EH (cell line): ENCODE measurements at places on chromosomes 11 and 22.

DNA sequence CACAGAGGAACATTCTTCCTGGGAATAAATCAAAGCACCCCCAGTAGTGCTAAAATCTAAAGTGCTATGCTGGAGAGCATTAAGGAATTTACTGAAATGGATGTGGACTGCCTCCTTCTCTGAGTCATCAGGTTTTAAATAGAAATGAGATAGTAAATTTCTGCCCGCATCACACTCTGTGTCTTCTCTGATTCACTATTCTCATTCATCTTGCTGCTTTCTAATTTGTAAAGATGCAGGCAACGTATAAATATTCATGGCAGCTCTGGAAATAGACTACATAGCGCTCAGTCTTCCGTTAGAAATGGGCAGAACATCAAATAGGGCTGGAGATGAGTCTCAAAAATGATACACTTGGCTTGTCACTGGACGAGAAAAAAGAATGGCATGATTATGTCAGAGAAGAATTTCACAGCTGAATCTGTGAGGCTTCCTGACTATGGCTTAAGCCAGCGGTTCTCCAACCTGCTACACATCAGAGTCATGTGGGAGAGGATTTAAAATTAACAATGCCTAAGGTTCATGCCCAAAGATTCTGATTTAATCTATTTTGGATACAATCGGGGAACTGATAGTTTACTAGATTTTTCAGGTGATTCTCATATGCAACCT lies 178.2 kb downstream of the LRRC4C start:
- no peak for DNase-seq

DNA sequence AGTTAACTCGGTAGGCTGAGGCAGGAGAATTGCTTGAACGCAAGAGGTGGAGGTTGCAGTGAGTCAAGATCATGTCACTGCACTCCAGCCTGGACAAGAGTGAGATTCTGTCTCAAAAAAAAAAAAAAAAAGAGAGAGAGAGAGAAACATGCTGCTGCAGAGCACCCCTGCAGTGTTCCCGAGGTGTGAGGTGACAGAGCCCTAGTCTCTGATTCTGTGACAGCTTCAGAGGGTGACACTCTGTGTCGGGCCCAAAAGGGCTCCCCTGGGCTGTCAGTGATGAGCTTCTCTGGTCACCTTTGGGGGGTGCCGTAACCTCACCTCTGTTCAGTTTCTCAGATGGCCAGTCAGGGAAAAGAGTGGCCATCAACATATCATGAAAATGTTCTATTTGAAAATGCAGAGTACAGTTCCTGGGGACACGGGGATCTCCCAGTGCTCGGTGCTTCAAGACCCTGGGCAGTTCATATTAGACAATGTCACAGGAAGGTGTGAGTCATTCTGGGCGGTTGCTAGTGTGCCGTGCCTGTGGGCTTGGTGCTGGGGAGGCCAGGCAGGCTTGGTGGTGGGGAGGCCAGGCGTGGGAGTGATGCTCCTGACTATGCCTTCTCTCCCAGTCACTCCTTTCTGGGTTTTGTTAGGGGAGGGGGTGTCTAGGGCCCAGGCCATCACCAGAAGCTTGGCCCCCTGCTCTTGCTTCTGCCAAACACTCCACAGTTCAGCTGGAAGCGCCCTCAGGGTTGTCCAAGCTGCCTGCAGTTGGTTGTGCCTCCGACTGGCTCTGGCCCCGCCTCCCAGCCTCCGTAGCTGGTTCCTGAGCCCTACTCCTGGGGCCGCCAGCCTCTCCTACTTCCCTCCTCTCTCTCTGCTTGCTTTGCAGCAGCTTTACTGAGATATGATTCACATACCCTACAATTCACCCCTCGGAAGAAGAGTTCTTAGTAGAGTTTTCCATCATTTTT lies 52.5 kb upstream of the CLDN5 start:
- DNase-seq = peak; percentile 83

GRCh38 chr11:119000906-119001305 lies 3.0 kb downstream of the CENATAC start:
- DNase-seq = peak; percentile 77

GRCh38 chr22:44196731-44197131 lies 16.0 kb downstream of the PARVG start:
- no peak for DNase-seq

- no peak for DNase-seq
Measured at GRCh38 chr11:7418906-7419305, 66.4 kb upstream of the OLFML1 start.

DNA sequence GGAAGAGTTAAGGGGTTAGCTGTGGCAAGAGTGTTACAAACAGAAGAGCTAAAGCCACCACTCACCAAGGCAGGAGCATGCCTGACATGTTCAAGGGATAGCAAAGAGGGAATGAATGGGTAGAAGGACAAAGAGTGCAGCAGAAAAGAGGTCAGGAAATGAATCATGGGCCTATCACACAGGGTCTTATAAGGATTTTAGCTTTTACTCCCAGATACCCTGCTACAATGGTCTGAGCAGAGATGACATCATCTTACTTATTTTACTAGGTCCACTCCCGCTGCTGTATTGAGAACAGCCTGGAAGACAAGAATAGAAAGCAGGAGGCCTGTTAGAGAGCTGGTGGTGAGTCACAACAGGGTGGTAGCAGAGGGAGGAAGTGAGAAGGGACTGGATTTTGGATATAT lies 9.8 kb downstream of the TRAF6 start:
- peak; percentile 95 for DNase-seq

GRCh38 chr11:129258205-129258604 lies 66.1 kb upstream of the ARHGAP32 start:
- DNase-seq = no peak

DNA sequence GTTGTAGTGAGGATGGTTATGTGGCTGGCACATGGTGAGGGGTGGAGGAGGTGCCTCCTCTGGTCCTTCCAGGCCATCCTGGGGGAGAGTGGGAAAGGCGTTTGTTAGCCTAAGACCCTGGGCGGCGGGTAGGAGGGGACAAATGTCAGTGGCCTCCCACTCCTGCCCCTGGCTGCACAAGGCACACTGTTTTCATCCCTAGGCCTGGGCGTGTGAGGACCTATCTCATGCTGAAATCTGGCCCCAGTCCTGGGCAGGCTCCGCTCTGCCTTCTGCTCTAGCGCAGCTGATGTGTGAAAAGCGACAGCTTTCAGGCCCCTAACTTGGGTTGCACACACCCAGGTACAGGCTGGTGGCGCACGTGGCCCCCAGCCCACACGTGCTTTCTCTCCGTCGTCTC lies 32.1 kb downstream of the DAGLA start:
- no peak for DNase-seq

DNA sequence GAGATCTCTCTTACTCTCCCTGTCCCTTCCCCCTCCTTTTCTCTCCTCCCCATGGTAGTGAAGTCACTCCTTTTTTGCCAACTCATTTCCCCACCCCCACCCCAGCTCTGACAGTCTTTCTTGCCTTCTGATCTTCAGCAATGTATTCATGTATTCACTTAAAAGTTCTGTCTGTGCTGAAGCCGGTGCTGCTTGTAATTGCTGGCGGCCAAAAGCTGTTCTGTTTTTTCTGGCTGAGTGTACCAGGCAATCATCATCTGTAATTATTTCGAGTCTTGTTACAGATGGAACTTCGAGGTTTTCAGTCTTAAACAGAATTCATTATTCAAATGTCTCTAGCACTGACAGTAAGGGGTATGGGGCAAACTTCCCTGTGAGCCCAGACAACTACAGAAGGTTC lies 99.5 kb downstream of the SPATA19 start:
- DNase-seq = no peak

DNA sequence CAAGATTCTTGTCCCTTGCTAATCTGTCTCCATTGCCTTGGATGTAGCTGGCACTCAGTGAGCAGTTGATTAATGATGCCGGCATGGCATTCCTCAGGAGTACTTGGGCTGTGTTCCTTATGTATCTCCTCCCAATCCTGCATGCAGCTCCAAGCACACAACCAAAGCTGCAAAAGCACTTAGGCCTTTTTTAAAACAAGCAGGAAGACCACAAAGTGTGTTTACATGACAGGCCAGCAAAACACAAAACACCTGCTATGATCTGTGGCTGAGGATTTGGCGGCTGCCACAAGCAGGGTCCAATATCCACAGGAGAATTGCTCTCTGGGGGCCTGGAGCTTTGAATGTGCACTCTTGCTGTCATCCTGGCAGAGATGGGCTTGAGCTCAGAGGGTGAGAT lies 8.9 kb downstream of the ABTB2 start:
- no peak for DNase-seq

GRCh38 chr11:33040033-33040861 lies 875 bp downstream of the TCP11L1 start:
- peak; percentile 27 for DNase-seq

DNA sequence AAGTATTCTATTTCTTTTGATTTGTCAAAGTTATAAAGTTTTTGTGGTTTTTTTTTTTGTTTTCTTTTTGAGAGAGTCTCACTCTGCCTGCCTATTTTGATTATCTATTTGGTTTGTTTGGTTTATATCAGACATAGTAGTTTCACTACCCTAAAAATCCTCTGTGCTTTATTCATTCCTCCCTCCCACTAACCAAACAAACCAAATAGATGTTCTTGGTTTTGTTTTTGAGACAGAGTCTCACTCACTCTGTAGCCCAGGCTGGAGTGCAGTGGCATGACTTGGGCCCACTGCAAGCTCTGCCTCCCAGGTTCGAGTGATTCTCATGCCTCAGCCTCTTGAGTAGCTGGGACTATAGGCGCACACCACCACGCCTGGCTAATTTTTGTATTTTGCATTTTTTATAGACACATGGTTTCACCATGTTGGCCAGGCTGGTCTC lies 67.9 kb downstream of the ENTHD1 start:
- no peak for DNase-seq

- peak; percentile 49 for DNase-seq
Measured at GRCh38 chr11:80163011-80163410, 722.2 kb upstream of the TENM4 start.

DNA sequence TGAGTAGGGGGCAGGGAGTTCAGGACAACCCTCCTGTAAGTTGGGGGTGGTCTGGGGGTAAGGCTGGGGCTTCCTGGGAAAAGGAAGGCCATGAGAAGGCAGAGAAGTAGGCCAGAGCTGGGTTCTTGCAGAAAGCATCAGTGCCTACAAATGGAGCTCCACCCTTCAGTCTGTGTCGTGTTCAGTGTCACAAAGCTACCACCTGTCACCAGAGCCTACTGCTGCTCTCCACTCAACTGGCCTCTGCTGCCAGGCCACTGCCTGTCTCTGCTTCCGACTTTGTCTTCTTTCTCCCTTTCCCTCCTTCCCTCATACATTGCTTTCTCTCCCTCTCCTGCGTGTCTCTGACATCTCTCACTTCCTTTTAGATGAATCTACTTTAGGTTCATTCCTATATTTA lies 3.4 kb upstream of the WBP2NL start:
- no peak for DNase-seq

GRCh38 chr11:109730669-109731068 lies 308.7 kb downstream of the C11orf87 start:
- DNase-seq = no peak

GRCh38 chr11:115500547-115501501 lies 3.4 kb downstream of the CADM1 start:
- no peak for DNase-seq

DNA sequence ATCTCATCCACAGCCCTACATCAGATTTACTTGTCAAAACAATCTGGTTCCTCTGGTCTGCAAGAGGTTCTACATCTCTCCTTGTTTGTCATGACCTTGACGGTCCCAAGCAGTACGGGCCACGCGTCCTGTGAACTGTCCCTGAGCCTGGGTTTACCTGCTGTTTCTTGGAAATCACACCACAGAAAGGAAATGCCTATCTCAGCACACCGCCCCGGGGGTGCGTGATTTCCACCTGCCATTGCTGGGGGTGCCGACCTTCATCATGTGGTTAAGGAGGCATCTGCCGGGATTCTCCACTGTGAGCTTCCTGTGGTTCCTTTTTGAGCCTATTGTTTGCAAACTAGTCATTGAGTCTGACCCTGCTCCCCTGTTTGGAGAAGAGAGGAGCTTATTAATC lies 1363.4 kb downstream of the BRD1 start:
- DNase-seq = no peak

DNA sequence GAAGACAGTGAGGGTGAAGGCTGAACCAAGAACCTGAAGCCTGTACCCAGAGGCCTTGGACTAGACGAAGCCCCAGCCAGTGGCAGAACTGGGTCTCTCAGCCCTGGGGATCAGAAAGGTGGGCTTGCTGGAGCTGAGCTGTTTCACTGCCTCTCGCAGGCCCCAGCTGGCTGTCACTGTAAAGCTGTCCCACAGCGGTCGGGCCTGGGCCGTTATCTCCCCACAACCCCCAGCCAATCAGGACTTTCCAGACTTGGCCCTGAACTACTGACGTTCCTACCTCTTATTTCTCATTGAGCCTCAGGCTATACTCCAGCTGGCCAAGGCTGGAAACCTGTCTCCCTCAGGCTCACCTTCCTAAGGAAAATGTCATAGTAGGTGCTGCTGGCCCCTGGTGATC lies 4.1 kb downstream of the PPP1CA start:
- DNase-seq = no peak

GRCh38 chr11:109490953-109491635 lies 69.1 kb downstream of the C11orf87 start:
- peak; percentile 46 for DNase-seq

GRCh38 chr22:44658311-44658953 lies 43.6 kb upstream of the PRR5 start:
- peak; percentile 94 for DNase-seq

- no peak for DNase-seq
Measured at GRCh38 chr11:2724653-2725367, 25.0 kb upstream of the KCNQ1OT1 start.

GRCh38 chr22:23365524-23365923 lies 185.2 kb downstream of the BCR start:
- no peak for DNase-seq

DNA sequence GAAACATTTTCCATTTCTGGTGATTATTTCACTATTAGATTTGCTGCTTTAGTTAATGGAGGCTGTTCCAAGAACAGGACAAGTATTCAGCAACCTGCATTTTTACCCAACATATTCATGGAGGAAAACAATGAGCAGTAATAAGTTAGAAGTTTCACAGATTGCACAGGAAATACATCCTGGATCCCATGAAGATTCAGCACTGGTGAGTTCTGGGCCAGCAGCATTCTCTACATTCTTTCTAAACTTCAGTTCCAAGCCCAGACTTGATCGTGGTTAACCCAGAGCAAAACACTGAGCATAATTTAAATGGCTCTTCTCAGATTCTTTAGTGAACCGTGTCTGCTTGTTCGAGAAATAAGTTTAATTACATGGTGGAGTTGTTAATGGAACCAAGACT lies 3.8 kb downstream of the FJX1 start:
- peak; percentile 92 for DNase-seq

DNA sequence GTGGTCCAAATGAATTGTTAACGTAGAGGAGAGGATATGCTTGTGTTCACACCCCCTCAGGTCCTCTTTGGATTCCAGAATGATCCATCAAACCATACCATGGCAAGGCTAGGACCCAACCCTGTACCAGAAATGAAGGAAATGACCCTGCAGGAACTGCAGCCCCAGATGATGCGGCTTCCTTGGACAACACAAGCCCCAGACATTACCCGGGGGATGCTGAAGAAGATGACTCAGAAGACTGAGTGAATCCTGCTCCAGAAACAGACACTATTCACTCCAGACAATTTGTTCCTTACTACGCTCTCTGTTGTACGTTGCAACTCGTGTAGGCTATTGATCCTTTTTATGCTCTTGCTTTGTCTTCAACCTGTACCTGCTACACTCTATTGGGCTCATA lies 15.2 kb upstream of the MTMR2 start:
- DNase-seq = no peak

- DNase-seq = no peak
Measured at GRCh38 chr11:112175599-112175952, 264 bp downstream of the BCO2 start.

- DNase-seq = no peak
Measured at GRCh38 chr11:77024745-77025144, 9.5 kb upstream of the B3GNT6 start.
